Choroid plexus epithelial cell (primary cell): ENCODE measurements at places on chromosomes 1 and 21.

- no peak for DNase-seq
These were observed 29.8 kb downstream of the POU2F1 start for GRCh38 chr1:167250482-167250881.

DNA sequence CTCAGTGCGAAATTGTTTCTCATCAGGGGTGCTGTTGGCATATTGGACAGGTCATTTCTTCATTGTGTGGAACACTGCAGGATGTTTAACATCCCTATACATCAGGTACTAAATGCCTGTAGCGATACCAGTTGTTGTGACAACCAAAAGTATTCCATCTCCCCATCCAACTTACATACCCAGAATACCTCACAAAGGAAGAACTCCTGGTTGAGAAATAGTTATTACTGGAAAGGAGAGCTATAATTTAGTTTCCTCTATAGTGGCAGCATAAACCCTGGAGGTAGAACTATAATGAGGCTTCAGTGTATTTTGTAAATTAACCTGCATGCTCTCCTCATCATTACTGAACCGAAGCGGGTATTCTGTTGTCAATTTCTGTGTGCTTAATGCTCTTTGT lies 45.1 kb downstream of the IVNS1ABP start:
- DNase-seq: no peak

DNA sequence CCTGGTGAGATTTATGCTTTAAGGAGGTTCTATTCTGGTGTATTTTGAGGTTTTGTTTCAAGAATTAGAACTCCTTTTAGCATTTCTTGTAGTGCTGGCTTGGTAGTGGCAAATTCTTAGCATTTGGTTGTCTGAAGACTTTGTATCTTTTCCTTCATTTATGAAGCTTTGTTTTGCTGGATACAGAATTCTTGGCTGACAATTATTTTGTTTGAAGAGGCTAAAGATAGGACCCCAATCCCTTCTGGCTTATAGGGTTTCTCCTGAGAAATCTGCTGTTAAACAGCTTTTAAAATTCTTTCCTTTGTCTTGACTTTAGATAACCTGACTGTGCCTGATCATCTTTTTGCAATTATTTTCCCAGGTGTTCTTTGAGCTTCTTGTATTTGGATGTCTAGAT lies 58.6 kb downstream of the GPR137B start:
- DNase-seq: no peak

- peak; percentile 78 for DNase-seq
These were observed 42.6 kb downstream of the KIRREL1 start for GRCh38 chr1:158035976-158036583.

DNA sequence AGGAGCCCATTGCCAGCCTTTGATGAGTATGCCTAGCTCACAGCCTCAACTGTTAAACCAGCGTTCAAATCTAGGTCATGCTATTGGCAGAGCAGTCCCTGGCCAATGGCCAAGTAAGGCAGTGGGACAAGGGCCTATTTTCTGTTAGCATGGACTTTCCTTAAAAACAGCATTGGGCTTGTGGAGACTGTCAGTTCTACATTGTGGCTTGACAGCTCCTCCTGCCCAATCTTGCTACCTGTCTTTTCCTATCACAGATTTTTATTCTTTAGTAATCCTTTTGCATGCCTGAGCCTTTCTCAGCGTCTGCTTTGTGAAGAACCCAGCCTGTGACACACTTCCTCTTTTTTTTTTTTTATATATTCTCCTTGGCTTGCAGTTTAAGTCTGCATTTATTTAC lies 56.4 kb downstream of the DIP2A start:
- peak; percentile 47 for DNase-seq
